Activated CD4-positive, alpha-beta T cell treated with anti-CD3 and anti-CD28 coated beads, Interleukin-2, amount 10 ng/mL, durations not matched to agents 7 days and 5 days (primary cell): ENCODE measurements at places on chromosomes 7 and 10. TPM values are rescaled to one million over a fixed set of nuclear protein-coding genes. Genes with fewer than 3 reads are reported as not detected.

GRCh38 chr7:114212721-114213429 lies 201.7 kb upstream of the FOXP2 start:
- DNase-seq, result no peak

DNA sequence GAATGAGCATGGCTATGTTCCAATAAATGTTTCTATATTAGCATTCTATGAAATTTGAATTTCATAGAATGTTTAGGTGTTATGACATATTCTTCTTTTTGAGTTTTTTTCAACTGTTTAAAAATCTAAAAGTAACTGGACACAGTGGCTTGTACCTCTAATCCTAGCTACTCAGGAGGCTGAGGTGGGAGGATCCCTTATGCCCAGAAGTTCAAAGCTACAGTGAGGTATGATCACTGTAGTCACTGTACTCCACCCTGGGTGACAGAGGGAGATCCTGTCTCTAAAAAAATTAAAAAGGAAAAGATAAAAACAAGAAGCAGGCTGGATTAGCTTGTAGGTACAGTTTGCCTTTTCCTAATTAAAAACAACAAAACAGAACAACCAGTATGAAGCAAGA lies 95.1 kb downstream of the NRBF2 start:
- no peak for DNase-seq

- DNase-seq, result peak; percentile 10
These were observed 35.0 kb downstream of the CCDC146 start for GRCh38 chr7:77157446-77157845.

DNA sequence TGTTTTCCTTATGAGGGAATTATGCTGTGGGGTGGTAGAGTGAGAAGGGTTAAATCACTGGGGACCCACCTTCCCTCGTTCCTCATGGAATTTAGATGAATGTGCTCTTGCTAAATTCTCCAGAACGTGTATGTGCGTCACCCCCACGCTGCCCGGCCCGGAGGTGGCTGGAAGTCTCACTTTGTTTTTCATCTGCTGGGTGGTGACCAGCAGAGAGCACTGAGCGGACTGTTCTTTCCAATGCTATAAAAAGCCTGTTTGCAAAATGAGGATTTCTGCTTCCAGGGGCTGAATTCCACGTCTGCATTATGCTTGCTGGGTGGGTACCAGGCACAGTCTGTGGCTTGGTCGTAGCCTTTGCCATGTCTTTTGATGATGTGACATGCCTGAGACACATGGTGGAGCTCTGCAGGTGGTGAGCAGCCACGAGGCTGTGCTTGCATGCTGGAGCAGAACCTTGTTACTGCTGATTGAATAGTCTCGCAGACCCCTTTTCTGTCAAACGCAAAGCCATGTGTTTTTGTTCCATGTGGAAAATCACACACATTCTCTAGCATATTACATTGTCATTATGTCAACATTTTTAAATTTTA lies 31.9 kb upstream of the INSYN2A start:
- DNase-seq, result no peak

DNA sequence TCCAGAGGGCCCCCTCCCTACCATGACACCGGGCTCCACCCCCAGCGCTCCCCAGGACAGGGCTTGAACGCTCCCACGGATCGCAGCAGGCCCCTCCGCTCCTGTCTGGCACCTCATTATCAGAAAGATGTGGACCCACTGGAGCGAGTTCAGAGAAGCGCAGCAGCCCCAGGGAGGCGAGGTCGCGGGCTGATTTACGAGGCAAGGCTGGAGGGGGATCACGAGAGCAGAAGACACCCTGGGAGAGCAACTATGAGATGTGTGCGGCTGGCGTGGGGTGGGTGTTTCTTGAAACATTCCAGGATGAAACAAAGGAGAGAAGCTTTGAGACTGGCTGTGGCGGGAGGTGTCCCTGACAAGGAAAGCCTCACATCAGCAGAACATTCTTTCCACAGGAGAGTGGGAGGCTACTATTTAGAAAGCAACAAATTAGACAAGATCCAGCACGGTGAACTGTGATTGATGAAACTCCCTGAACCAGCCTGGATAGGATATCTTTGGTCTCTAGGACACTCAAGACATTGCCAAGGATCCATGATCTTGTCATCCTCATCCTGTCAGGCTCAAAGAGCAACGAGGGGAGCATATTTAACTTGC lies 66.0 kb downstream of the JCAD start:
- no peak for DNase-seq

GRCh38 chr10:18501198-18501597 lies 150.2 kb downstream of the NSUN6 start:
- DNase-seq, result no peak

DNA sequence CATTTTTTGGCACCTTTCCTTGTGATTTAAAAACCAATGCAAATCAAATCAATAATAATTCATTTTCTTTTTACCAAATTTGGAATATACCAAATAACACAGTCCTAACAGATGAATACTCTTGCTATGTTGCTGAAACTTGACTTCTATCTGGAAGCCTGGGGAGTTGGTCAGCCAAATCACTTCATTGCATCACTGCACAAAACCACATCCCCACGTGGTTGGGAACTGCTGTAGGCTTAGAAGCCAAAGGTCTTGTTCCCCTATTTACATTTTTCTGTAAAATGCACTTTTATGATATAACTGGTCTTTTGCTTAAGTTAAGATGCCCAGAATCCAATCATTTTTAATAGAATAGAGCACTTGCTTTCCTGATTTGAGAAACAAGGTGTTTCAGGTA lies 15.2 kb downstream of the GPR85 start:
- DNase-seq, result no peak

RADIL gene
- 0.37 TPM for total RNA-seq
